ENCODE measurements at places on chromosomes 13 and 19.

GRCh38 chr13:26469602-26470001 is 87.9 kb upstream of the WASF3 start:
- DNase-seq: no peak

GRCh38 chr13:57629821-57630235 is 1.7 kb upstream of the PCDH17 start:
- DNase-seq: no peak

GRCh38 chr19:10424011-10424637 is 3.8 kb downstream of the PDE4A start:
- no peak for DNase-seq

DNA sequence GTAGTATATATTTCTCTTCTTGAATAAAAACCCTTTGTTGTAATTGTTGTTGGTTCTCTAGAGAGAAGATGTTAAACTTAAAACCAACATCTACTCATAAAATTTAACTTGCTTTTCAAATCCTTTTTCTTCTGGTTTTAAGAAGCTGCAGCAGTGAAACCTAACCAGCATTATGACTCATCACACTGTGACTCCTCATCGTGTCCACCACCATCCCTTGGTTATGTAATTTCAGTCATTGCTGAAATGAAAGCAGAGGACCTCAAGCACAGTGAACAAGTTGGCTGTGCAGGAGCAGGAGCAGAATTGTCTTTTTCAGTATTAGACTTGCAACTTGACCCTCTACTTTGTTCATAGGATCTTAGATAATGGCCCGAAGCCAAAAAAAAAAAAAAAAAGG is 64.9 kb upstream of the HTR2A start:
- no peak for DNase-seq

DNA sequence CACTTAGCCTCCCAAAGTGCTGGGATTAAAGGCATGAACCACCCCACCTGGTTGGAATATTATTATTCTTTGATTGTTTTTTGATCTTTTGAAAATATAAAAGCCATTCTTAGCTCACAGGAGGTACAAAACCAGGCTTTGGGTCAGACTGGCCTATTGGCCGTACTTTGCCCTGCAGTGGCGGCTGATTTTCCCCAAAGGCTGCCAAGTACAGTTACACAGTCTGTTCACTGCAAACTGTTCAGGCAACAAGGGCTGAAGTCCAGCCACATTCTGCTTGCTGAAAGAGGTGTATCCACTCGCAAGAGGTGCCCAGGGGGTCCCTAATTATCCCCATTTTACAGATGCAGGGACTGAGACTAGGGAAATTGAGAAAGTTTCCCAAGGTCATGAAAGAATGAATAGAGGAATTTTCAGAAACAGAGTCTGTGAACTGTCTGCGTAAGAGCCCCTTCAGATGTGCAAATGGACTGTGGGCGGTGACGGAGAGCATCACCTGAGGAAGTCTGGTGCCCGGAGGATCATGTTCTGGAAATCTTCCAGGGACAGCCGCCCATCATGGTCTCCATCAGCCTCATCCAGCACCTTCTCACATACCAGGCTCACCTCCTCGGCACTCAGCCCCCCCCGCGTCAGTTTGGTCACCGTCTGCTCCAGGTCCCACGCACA is 9.0 kb downstream of the CIB3 start:
- no peak for DNase-seq

DNA sequence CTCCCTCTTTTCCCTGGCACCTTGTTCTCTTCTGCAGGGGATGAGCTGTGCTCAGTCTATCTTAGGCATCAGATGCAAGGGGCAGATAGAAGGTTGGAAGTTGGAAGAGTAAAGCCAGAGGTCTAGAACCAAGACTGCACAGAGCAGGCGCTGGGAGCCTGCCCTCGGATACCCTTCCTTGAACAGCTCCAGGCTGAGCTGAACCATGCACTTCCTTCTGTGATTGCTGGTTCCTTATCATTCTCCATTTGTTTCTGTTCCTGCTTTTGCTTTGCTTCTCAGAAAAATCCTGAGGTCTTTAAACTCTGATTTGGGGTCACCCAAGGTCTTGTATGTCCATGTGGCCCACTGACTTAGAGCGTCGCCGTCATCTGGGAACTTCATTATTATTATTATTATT is 36.3 kb downstream of the ARHGEF18 start:
- DNase-seq: no peak

DNA sequence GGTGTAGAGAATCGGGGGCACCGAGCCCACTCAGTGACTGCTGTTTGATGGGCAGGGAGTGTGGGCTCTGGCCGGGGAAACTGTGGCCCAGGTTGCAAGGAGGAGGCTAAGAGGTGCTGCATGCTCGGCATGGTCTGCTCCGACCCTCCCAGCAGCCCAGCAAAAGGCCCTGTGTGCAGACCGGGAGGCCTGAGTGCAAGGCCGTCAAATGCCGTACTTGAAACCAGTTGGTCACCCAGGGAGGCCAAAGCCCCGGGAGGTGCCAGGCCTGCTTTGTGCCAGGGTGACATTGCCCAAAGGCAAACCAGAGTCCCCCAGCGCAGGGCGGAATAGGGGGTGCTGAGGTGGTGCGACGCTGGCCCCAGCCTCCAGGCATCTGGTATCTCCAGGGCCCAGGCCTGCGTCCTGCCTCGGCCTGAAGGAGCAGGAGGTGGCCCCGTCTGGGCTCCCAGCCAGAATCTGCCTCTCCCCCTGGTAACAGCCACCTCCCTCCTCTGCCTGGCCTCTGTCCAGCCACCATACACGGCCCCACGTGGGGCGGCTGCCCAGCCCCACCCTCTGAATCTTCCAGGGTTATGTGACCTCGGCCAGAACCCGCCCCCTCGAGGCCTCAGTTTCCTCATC is 4.0 kb downstream of the PIK3R2 start:
- DNase-seq: no peak

GRCh38 chr13:24671386-24672113 is 8.7 kb upstream of the ATP12A start:
- DNase-seq: no peak

GRCh38 chr19:8607386-8607785 is 3.1 kb downstream of the ADAMTS10 start:
- no peak for DNase-seq

GRCh38 chr13:41004875-41005693 is 14.0 kb downstream of the ELF1 start:
- no peak for DNase-seq

DNA sequence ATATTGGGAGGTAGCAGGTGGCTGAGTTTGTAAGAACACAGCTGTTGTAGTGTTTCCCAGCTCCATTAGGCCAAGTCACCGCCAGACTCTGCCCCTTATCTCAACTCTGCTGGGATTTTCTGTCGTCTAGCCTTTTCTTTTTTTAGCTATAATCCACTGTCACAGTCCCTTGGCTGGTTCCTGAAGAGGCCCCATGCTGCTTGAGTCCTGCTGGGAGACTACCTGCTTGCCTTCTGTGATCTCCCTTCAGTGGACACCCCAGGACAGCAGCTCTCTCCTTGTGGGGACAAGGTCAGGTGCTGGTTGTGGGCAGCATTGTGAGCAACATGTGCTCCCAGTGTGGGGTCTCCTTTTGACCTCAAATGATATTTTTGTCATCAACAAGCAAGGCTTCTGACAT is 195.0 kb upstream of the ATXN8OS start:
- no peak for DNase-seq

DNA sequence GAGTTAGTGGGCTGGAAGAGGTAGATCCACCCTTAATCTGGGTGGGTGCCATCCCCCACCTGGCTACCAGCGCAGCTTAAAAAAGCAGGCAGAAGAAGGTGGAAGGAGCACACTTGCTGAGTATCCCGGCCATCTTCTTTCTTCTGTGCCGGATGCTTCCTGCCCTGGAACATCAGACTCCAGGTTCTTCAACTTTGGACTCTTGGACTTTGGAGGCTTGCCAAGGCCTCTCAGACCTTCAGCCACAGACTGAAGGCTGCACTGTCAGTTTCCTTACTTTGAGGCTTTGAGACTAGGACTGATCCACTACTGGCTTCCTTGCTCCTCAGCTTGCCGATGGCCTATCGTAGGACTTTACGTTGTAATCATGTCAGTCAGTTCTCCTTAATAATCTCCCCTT is 127.6 kb upstream of the GPC6 start:
- no peak for DNase-seq

DNA sequence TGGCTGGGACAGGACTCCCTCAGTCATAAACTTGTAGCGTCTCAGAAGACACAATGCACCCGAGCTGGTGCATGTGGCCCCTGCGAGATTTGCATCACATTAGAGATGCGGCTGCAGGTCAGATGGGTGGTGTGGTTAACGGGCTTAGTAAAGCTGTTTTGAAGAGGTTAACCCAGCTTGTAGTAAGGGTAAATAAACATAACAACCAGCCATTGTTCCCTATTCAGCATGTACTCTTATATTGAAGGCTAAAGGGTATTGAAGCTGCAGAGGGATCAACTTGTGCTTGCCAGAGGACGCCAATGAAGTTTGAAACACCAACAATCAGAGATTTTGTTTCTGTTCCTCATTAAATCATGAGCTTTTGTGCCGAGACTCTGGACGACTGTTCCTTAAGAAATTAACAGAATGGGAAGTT is 79.4 kb downstream of the ZIC5 start:
- DNase-seq: no peak

DNA sequence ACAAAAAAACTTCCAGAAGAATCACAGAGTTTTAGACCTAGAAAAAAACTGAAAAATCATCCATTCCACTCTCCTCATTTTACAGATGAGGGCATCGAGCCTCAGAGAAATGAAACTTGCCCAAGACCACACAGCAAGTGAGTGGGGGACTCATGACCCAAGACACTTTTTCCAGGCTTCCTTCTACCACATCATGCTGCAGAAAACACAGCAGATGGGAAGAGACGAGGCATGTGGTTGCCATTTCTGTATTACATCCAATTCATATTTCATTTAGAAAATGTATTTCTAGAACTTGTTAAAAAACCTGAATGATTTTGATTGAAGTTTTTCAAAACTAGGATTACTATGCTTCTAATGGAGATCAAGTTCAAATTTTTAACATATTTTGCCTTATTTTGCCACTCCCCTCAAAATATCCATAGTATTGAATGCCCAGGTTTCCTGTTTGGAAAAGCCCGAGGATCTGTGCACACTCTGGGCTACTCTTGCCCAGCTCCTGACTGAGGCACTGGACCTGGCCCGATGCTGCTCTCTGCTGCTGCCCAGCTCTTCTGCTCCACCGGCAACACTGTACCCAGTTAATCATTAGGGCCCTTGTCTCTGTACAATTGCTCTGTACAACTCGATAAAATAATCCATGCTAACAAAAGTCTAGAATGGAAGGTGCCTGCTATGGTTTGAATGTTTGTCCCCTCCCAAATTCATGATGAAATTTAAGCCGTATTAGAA is 157.4 kb downstream of the EFNB2 start:
- no peak for DNase-seq

DNA sequence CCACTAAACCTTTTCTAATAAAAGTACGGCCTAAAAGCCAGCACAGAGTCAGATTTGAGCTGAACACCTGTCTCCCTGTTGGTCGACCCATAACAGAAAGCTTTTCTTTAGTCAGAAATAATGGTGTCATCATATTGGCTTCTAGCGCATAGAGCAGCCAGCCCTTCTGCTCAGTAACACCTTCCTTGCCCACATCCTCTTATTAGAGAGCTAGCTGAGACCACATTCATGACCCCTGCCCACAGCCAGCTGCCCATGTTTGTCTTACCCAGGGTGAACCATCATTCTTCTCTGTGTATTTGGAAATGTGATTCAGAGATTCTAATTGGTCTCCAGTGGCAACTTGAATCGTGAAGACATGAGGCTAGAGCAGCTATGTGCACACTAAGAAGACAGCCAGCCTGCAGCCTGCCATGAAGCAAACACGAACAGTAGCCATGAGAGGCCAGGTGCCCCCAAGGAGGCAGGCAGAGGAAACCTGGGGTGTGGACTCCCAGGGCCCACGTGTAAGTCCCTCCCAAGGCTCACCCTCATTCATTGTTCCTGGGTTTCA is 82.3 kb upstream of the PDCD5 start:
- no peak for DNase-seq

GRCh38 chr19:51916167-51916566 is 11.1 kb upstream of the ZNF613 start:
- no peak for DNase-seq

DNA sequence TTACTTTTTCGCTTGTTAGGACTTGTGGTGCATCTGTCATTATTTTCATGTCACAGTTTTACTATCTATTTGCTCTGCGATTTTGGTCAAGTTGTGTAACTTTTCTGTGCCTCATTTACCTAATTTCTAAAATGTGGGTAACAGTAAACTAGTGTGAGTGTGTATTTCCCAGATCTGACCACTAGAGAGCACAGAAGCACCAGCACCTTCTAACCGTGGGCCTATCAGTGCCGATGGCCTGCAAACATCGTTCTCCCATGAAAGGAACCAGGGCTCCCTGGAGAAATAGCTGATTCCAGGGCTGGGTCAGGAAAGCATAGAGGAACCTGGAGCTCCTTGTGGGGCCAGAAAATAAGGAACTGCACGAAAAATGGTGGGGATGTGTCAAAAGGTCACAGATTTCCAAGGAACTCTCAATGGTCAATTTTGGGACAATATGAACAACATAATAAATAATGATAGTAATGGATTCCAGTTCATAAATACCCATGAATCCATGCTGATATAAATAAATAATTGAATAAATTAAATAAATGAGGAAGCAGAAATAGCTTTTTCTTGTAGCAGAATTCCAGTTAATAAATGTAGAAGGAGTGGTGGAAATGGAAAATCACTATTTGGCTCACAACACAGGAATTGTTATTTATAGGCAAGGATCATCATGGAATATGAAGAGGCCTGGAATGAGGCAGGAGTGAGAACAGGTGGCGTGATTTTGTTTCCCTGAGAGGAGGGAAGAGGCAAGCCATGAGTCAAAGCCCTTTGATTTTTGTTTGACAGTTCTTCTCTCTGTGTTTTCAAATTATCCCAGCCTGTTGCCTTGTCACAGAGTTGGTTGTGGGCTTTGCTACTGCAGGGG is 31.1 kb downstream of the CEACAM8 start:
- DNase-seq: no peak

- DNase-seq: no peak
Observed at GRCh38 chr13:35881360-35881759, 249.8 kb downstream of the DCLK1 start.

GRCh38 chr13:105410602-105411001 is 1124.9 kb downstream of the EFNB2 start:
- peak; percentile 6 for DNase-seq

All from stimulated activated CD4-positive, alpha-beta T cell treated with anti-CD3 and anti-CD28 coated beads, Interleukin-15, amount 100 ng/mL, for 1 hour (primary cell).